ENCODE measurements at places on chromosomes 7 and 10. TPM values are rescaled to one million over a fixed set of nuclear protein-coding genes. Genes with fewer than 3 reads are reported as not detected.

The GPR146 gene
- polyA plus RNA-seq = not detected

The SYNPO2L gene
- polyA plus RNA-seq = not detected

The OR6B1 gene
- not detected for polyA plus RNA-seq

The NPFFR1 gene
- polyA plus RNA-seq = 0.13 TPM

The LEP gene
- not detected for polyA plus RNA-seq

The OSBPL3 gene
- 1.3 TPM for polyA plus RNA-seq

The LLCFC1 gene
- polyA plus RNA-seq = not detected

The FOXI2 gene
- polyA plus RNA-seq = not detected

The VSIR gene
- polyA plus RNA-seq = not detected

The GTPBP10 gene
- 50.1 TPM for polyA plus RNA-seq

The UNC5B gene
- 1.1 TPM for polyA plus RNA-seq

The TRIM50 gene
- polyA plus RNA-seq = not detected

The STK17A gene
- 8.9 TPM for polyA plus RNA-seq

The HYAL4 gene
- not detected for polyA plus RNA-seq

The MRLN gene
- 5.6 TPM for polyA plus RNA-seq

The NPTX2 gene
- 15.1 TPM for polyA plus RNA-seq

The SCIN gene
- not detected for polyA plus RNA-seq

The IRF5 gene
- not detected for polyA plus RNA-seq

The CYP3A4 gene
- polyA plus RNA-seq = not detected

The LSM5 gene
- polyA plus RNA-seq = 228 TPM

The MBL2 gene
- polyA plus RNA-seq = not detected

All from Purkinje cell (primary cell).